ENCODE measurements at places on chromosomes 1 and 21.

- no peak for DNase-seq
Measured at GRCh38 chr1:243273506-243273905, 17.7 kb downstream of the SDCCAG8 start.

GRCh38 chr1:17081439-17081838, 27.6 kb upstream of the SDHB start:
- DNase-seq, result no peak

DNA sequence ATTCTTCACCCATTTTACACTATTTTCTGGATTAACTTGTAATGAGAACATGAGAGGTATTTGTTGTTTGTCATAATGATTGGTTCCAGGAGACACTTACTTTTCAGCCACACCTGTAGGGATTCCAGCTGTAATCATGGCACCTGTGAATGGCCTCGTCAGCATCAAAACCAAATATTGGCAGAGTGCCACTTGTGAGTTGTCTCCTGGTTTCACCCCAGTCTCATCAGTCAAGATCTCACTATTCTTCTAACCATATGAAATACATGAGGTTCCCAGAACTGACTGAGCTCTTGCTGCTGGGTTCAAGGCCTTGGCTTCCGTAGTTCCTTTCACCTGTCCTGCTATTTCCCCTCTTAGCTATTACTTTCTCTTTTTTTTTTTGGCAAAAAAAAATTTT, 246.6 kb upstream of the ADGRL2 start:
- DNase-seq, result no peak

DNA sequence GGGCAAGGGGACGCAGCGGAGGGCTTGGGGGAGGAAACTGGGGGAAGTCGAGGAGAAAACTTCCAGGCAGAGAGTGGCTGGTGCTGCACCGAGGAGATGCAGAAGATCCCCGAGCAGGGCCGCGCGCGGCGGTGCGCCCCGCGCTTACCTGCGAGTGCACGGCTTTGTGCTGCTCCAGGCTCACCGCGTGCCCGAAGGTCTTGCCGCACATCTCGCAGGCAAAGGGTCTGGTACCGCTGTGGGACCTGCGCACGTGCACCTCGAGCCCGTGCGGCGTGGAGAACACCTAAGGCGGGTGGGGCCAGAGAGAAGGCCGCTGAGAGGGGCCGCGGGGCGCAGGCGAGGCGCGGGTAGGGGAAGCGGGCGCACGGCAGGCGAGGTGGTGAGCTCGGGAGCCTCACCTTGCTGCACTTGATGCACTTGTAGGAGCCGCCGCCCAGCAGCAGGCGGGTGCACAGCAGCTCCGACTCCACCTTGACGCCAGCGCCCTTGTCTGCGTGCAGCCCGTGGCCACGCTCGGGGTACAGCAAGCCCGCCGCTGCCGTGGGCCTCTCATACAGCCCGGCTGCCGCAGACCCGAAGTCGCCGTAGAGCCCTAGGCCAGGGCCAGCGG, 6.4 kb downstream of the GFI1 start:
- no peak for DNase-seq

- DNase-seq, result no peak
Measured at GRCh38 chr1:171431994-171432393, 53.3 kb upstream of the PRRC2C start.

- DNase-seq, result no peak
Measured at GRCh38 chr1:6342056-6342455, 51.5 kb downstream of the ACOT7 start.

GRCh38 chr1:81325397-81325796, 475.3 kb upstream of the ADGRL2 start:
- no peak for DNase-seq

DNA sequence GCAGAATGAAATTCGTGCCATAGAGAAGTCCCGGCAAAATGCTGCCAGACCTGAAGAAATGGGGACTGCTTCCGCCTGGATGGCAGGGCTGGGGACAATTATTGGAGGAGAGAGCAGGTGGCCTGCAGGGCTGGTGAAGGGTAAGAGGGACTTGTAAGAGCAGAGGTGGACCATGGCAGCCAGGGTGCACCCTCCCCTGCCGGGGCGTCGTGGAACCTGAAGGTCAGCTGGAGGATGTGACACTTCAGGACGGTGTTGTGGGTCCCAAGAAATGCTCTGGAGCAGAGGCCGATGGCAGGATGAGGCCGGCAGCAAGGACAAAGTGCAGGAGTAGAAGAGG, 40.3 kb downstream of the RIPK4 start:
- no peak for DNase-seq

DNA sequence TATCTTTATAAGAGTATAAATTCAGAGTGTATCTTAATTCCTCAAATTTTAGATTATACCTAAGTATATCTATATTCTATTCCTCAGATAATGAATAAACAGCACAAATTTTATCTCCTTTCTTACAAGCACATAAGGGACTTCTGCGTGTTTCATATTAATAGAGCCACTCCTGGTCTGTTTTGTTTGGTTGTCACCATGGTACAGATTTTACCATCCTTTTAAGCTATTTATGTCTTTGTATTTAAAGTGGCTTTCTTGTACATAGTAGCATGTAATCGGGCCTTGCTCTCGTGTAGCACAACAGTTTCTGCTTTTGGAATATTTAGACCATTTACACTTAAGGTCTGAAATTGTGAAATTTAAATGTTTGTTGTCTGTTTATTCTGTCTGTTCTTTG, 52.6 kb upstream of the SLC35A3 start:
- DNase-seq, result no peak

- no peak for DNase-seq
Measured at GRCh38 chr1:48683839-48684238, 92.9 kb downstream of the BEND5 start.

DNA sequence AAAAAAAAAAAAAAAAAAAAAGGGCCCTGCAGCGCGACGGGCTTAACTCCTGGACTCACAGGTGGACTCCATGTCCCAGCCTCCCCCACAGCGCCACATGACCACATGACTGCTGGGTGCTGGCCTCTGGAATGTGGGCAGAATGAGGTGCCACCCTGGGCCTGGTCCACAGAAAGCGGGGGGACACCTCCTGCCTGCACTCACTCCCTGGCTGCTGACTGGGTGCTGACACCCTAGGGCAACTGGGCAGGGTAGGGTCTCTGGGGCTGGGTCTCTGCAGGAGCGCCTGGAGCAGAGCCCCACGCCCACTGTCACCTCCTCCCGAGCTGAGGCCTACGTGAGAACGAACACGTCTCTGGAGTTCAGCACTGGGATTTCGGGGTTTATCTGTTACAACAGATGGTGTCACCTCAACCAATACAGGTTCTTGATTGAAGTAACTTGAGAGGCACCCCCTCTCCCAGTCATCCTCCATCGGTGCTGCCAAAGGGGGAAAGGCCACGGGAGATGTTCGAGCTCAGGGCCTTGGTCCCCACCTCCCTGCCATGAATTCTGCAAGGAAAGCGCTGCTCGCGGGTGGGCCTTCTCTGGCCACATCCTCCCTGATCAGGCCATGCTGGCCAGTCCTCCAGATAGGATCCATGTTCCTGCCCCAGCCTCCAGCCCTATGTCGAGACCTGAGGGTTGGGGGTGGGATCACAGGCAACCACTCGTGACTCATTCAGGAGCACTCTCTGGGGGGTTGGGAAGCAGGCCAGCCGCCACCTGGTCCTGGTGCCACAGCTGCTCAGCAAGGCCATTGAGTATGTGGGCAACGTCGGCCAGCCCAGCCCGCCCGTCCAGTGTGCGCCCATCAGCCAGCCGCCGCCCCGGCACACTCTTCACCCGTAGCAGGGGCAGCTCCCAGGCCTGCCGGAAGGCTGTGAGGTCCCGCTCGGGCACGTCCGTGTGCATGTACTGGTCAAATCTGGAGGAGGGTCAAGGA, 5.4 kb downstream of the CPLANE2 start:
- no peak for DNase-seq

GRCh38 chr1:230208619-230209261, 141.7 kb downstream of the GALNT2 start:
- no peak for DNase-seq

DNA sequence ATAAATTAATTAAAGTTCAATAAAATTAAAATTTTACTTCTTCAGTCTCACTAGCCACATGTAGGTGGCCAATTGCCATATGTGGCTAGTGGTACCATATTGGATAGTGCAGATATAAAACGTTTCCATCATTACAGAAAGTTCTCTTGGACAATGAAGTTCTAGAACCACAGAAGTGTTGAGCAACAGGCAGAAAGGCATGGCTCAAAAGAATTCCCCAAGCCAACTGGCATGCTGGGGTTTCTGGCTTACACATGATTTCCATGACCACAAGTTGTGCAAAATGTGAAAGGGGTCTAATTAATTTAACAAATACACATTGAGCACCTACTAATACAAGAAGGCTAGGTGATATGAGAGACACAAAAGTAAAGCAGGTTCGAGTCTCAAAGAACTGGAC, 72.2 kb upstream of the CDC42BPA start:
- no peak for DNase-seq

- no peak for DNase-seq
Measured at GRCh38 chr1:18199462-18199861, 91.9 kb downstream of the IGSF21 start.

GRCh38 chr1:167333124-167333523, 112.4 kb downstream of the POU2F1 start:
- no peak for DNase-seq

DNA sequence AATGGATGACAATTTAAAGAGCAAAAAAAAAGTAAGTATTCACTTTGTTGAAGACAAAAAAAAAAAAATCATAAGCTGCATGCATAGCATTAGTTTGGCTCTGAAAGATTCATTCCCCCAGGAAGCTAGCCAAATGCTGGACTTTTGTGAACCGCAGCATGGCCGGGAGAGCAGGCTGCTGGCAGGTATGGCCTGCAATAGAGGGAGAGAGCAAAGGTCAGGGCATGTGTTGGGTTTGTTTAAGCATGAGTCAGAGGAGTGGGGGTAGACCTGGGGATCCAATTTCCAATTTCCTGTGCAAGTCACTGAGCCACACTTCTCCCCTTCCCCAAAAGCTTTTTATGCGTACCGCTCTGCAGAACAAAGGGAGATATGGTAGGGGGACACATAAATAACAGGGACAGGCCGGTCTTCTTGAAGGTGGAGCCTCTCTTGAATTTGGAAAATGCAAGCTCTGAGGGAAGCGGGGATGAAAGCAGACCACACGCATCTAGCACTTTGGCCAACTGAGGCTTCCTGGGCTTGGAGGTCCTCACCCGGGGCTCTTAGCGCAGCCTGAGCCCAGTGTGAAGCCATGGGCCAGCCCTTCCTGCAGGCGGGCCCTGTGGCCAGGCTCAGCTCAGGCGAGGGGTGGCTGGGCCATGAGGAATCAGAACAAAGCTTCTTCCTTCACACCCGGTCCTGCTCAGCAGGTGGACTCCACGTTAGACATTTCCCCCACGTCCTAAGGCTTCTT, 171.1 kb downstream of the TOMM20 start:
- DNase-seq, result no peak

GRCh38 chr1:162943622-162944021, 82.6 kb upstream of the CCDC190 start:
- DNase-seq, result no peak

DNA sequence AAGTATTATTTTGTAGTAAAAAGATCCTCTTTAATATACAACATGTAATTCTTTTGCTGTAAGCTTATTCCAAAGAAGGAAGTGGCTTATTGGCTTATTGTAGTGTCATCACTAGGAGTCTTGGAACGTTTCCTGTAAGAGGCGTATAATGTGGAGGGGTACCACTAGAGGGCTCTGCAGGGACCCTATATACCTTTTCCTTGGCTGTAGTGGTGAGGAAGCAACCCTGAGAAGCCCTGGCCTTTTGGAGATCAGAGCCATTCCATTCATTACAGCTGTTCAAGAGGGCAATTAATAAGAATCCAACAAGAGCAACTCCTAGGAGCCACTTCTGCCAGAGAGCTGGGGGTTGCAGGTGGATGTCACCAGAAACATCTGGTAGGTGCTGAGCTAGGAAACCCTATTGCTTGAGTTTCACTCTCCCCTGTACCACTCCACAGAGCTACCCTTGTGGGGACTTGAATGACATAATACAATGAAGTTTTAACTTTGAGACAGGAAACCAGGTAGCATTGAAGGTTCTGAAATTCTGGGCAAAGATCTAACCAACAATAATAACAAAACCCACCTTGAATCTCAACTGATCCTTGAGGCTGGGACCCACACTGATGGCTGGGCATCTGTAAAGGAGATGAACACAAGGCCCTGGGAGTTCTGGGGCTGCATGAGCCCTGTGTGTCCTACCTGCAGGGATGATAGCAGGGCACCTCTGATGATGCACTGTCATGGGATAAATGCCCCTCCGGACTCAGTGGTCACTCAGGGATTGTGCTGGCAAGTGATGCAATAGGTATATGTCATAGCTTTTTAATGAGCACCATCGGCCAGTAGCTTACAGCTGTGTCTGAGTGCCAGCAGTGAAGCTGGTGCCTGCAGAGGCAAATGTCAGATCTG, 160.2 kb upstream of the COA6 start:
- DNase-seq, result no peak

GRCh38 chr1:160406131-160406968, 6.0 kb downstream of the VANGL2 start:
- no peak for DNase-seq

DNA sequence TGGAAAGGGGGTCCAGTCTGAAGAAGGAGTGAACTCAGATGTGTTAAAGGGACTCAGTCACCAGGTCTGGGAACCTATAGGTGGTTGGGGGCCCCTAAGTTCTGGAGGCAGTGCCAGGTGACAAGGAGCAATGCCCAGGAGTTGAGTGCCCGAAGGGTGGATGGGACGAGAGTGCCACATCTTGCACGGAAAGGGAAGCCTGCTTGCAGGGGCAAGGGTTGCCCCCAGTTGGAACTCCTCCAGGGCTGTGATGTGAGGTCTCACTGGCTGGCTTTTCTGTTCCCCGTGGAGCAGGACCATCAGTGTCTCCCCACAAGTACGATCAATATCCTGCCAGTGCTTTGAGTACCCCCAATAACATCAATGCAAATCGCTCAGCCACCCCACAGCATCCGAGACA, 107.3 kb downstream of the TOMM20 start:
- no peak for DNase-seq

DNA sequence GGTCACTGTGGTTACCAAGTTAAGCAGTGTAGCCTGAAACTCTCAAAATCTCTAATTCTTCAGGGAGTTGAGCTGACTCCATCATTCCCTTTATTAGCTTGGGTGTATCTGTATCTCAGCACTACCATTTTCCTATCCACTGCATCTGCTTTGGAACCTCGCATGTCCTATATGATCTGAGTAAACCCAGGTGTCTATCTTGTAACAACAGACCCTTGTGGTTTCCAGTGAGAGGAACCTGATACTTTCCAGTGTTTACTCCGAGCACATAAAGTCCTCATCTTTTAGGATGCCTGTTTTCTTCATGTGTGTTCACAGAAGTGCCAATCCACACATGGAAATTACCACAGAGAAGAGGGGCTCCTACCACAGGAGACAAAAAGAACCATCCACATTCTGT, 650.4 kb downstream of the LMO4 start:
- no peak for DNase-seq
